Stimulated activated CD4-positive, alpha-beta T cell treated with anti-CD3 and anti-CD28 coated beads, TNF-alpha, amount 100 ng/mL, for 48 hours (primary cell): ENCODE measurements at places on chromosomes 3 and 15.

DNA sequence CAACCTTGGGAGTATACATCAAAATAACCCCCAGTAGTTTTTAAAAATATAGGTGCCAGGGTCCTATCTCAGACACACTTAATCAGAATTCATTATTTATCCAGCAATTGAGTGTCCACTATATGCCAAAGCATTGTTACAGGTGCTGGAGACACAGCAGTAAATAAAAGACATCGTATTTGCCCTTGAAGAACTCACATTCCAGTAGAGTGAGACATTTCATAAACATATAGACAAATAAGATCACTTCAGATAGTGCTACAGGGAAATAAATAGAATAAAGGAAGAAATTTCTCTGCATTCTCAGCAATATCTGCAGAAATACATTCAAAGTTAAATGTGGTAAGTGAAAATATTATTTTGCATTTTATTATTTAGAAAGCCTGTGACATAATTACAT, 34.1 kb upstream of the ANKRD28 start:
- no peak for DNase-seq

DNA sequence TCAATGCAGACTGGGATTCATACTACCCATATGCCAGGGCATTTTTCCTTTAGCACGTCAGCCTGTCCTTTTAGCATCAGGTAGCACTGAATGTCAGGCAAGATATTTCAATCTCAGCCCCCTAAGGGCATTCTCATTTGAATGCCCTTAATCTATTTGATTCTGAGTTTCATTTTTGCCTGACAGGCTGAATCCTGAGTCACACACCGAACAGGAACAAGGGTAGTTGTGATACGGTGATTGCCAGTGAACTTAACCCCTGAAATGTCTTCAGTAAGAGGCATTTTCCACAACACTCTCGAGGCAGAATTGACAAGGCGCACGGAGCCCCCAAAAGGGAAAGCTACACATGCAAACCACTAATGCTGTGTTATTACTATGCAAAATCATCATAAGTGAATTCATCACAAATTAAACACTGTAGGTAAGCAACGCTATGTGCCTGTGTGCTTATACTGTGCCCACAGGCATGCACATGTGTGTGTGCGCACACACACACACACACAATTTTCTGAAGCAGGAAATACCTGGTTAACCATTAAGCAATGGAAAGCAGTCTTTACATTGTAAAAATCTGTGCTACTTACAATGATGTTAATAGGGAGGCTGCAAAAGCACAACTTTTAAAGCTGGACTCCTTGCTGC, 130.4 kb downstream of the ZNF385D start:
- DNase-seq = no peak

DNA sequence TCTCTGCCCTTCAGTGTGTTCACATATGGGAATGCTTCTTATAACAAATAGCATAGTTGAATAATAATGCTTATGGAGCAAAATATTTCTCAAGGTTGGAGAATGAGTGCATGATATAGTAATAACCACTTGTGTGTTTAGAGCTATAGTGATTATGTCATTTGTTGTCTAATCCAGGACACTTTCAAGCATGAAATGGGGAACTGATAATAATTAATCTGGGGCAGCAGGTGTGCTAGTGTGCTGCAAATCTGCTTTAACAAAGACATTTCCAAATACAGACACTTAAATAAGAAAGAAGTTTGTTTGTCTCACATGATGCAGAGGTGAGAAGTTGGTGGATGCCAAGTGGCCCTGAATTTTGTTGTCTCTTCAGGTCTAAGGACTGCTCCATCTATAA, 579.3 kb upstream of the GRM7 start:
- no peak for DNase-seq

DNA sequence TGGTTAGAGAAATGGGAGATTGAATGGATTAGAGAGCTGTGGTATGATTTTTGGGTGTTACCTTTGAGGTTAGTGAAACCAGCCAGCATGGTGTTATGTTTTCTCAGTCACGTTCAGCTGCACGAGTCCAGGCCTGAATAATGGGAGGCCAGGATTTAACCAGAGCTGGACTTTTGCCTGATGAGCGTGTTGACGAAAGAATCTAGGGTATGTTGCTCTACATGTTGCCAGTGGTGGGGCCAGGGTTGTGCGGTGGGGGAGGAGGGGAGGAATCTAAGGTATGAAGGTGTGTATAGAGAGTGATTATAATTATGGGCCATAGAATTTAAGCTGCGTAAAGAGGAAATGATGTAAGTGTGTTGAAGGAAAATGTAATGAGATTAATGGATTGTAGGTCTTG, 22.8 kb downstream of the MINDY2 start:
- DNase-seq = no peak

DNA sequence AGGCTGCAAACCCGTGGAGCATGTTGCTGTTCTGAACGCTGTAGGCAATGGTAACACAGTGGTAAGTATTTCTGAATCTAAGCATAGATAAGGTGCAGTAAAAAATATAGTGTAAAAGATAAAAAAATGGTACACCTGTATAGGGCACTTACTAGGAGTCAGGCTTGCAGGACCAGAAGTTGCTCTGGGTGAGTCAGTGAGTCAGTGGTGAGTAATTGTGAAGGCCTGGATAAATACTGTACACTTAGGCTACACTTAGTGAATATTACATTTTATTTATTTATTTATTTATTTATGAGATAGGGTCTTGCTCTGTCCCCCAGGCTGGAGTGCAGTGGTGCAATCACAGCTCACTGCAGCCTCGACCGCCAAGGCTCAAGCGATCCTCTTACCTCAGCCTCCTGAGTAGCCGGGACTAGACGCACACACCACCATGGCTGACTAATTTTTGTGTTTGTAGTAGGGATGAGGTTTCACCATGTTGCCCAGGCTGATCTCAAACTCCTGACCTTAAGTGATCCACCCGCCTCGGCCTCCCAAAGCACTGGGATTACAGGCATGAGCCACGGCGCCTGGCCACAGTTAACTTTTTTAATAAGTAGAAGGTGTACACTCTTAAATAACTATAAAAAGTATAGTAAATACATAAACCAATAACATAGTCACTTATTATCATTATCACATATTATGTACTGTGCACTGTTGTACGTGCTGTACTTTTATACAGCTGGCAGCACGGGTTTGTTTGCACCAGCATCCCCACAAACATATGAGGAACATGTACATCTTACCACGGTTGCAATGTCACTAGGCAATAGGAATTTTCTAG, 155.1 kb downstream of the IGF1R start:
- no peak for DNase-seq

- DNase-seq = no peak
These were observed 58.2 kb downstream of the THBS1 start for GRCh38 chr15:39639037-39639436.

DNA sequence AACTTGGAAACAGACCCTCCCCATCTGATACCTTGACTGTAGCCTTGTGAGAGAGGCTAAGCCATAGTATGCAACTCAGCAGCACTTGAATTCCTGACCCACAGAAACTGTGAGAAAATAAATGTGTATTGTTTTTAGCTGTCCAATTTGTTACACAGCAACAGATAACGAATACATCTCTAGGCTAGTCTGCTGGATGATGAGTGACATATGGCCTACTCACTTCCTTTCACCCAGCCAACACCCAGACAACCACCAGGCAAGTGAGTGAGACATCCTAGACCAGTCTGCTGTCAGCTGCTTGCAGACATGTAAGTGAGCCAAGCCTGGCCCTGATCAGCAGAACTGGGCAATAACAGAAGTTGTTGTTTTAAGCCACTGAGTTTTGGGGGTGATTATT, 19.2 kb upstream of the SMAD6 start:
- DNase-seq = no peak

DNA sequence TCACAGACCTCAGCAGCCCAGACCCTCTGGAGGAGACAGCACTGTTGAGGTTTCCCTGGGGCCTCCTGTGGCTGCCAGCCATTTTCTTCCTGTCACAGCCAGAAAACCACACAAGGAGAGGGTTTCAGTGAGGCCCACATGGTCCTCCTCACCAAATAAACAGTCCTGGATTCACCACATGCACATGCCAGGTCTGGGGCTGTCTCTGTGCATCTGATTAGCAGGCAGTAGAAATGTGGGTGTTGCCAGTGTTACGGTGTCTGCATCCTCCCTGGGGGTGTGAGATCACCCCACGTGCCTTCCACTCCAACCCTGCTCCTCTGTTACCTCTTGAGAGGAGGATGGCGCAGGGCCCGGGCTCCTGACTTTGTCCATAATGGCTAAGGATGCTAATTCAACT, 140.4 kb downstream of the CHDH start:
- no peak for DNase-seq

- no peak for DNase-seq
These were observed 31.6 kb upstream of the GATA2 start for GRCh38 chr3:128524374-128525299.

GRCh38 chr3:115680803-115681345, 57.6 kb downstream of the GAP43 start:
- no peak for DNase-seq

DNA sequence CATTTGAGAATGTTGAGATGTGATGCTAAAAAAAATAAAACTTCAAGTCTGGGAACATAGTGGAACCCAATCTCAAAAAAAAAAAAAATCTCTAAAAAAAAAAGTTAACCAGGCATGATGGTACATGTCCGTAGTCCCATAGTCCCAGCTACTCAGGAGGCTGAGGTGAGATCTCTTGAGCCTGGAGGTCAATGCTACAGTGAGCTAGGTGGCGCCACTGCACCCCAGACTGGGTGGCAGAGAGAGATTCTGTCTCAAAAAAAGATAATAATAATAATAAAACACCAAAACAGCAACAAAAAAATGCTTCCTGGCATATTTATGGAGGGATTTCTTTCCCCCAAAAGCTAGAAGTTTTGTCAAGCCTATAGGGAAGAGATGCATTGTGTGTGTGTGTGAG, 361.6 kb downstream of the ROBO1 start:
- no peak for DNase-seq

DNA sequence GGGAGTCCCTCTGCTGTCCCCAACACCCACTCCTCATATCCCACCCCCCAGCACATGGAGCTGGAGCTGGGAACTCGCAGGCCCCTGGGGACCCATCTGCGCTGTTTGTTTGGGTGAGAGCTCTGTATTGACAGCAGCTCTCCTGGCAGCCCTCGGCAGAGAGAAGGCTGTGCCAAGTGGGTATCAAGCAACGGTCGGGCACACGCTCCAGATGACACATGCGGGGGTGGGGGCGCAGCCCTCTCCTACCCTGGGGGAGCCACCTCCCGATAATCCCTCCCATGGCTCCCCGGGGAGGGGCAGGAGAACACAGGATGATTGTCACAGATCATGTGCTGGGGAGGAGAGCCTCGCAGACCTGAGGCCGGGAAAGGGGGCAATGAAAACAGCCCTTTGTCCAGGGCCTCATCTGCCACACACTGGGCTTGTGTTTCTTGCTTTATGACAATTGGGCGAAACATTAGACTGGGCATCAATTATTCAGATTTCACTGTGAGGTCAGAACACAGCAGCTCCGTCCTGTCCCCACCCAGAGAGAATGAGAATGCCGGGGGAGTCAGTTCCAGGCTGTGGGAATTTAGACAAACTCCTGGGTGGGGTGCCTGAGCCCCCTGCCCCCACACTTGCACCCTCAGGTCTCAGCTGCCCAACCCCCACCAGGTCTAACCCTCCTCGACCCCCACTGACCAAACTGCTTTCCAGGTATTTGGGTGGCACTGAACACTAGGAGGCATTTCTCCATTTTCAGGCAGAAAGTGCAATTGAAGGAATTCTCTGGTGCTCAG, 46.4 kb upstream of the KLF13 start:
- no peak for DNase-seq

DNA sequence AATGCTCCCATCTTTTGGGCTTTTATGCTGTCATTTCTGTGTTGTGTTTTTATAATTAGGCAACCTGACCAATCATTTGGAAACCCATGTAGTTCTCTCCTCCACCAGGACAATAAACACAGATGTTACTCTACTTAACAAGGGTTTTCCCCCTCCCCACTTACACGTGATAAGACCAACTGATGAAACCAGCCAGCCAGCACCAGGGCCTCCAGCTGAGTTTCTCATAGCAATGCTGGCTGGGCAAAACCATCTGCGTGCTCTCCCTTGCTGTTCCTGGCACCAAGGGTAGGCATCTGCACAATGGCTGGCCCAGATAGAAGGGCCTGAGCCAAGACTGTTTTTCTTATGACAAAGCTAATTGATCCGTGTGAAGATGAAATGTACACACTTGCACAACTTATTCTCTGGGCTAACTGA, 310.4 kb downstream of the PLCL2 start:
- DNase-seq = no peak

- DNase-seq = no peak
These were observed 76.2 kb upstream of the PLCL2 start for GRCh38 chr3:16808393-16809107.
